ENCODE measurements at places on chromosomes 7 and 10.
A peak's percentile ranks its signal among the peaks of the same experiment; 100 is the strongest.

GRCh38 chr10:21673668-21674067 lies 139.6 kb downstream of the MLLT10 start:
- H3K36me3 ChIP-seq, result no peaks in the 10 kb centered on the region
- no peaks in the 10 kb centered on the region for H3K27me3 ChIP-seq
- H3K4me1 ChIP-seq, result peaks cover 4% of the 10 kb centered on the region
- H3K4me3 ChIP-seq, result no peak overlapping the region

DNA sequence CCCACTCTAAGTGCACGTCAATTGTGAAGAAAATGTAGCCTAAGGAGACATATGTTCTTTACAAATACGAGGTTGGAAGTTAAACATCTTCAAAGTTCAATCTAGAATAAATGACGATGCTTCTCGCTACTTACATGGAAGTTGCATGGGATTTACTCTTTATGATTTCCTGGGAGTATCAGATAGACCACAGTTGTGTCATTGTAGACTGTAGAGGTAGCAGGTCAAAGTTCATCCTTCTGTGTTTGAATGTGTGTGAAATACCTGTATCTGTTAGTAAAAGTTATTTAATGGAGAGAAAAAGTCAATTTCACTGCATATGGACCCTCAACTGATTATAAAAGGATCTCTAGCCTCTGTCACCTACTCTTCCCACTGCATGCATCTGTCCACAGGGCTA lies 112.6 kb downstream of the C1GALT1 start:
- H3K4me1 ChIP-seq, result no peaks in the 10 kb centered on the region
- no peaks in the 10 kb centered on the region for H3K36me3 ChIP-seq
- no peak overlapping the region for H3K4me3 ChIP-seq
- H3K27me3 ChIP-seq, result no peaks in the 10 kb centered on the region
- DNase-seq, result no peak

DNA sequence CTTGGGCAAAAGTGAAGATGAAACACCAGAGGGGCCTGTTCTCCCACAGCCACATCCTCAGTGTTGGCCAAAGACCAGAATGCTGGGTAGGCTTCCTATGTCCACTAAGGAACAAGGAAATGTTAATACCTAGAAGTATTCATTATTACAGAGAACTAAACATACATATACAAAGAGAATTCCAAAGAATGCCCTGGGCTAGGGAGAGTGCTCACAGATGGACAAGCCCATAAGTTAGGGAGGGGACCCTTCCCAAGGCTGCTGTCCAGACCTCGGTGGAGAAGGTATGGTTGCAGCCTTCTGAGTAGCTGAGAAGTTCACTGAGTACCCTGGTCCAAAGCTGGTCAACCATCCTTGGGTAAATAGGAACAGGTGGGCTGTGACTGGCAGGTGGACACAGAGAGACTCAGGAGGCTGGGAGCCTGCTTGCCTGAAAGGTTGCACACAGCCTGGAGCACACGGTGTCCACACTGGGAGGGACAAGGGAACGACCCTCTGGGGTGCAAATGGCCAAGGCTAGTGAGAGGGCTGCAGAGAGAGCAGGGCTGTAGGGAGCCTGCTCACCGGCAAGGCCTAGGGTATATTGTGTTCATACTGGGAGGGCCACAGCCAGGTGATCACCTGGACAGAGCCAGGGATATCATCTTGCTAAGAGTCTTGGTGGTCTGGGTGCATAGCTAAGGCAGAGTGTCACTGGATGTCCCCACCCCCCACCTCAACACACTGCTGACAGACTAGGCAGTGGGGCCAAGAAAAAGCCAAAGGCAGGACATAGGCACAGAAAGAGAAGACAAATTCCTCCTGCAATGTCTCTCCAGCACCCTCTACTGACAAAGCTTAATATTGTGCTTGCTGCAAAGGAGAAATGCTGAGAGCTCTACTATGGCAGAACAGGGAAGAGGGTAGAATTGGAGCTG lies 40.3 kb downstream of the CPVL start:
- peak; percentile 46 for DNase-seq
- no peak overlapping the region for H3K27ac ChIP-seq
- no peaks in the 10 kb centered on the region for H3K27me3 ChIP-seq
- no peaks in the 10 kb centered on the region for H3K36me3 ChIP-seq

- H3K4me3 ChIP-seq, result peak within 1 kb of the TSS; percentile 96
- DNase-seq, result peak; percentile 70
- no peak within 1 kb of the TSS for H3K27ac ChIP-seq
- peaks cover 8% of the 10 kb centered on the region for H3K27me3 ChIP-seq
- H3K36me3 ChIP-seq, result no peaks in the 10 kb centered on the region
These were observed at the start of gene CLIP2 for GRCh38 chr7:74289018-74289658. TSS of gene CLIP2 (plus strand) at chr7:74289407. CDS start at chr7:74317547, 28,140 bp downstream.

- no peaks in the 10 kb centered on the region for H3K36me3 ChIP-seq
- DNase-seq, result peak; percentile 89
- peak overlapping the region; percentile 34 for H3K4me3 ChIP-seq
- H3K27me3 ChIP-seq, result no peaks in the 10 kb centered on the region
- H3K27ac ChIP-seq, result peak overlapping the region; percentile 39
These were observed 284.6 kb downstream of the KLF6 start for GRCh38 chr10:3500408-3500856.

- DNase-seq, result peak; percentile 32
- peaks cover 20% of the 10 kb centered on the region for H3K36me3 ChIP-seq
These were observed 8.0 kb downstream of the COA1 start for GRCh38 chr7:43721193-43721806.

All from neuronal stem cell (in vitro differentiated cells).